Breast epithelium (tissue), 4 donors: ENCODE measurements at places on chromosomes 3 and 15. TPM values are rescaled to one million over a fixed set of nuclear protein-coding genes. Genes with fewer than 3 reads are reported as not detected.
A peak's percentile ranks its signal among the peaks of the same experiment; 100 is the strongest.

DNA sequence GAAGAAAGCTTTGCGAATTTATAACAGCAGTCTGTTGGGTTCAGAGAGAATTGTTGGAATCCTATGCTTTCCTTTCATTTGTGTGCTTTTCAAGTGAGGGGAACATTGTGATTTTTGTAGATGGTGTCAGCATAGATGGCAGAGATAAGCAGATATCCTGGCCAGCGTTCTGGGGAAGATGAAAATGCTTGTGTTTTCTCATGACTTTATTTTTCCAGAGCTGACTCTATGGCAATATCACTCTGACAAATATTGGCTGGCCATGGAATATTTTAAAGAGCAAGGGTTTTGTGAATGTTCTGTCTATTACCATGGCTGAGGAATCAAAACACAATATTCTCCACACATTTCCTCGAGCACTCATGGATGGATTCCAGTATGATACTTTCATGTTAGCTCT, 108.8 kb downstream of the MITF start:
- no peak overlapping the region for H3K4me3 ChIP-seq
- H3K4me1 ChIP-seq = no peaks in the 10 kb centered on the region
- H3K27me3 ChIP-seq = no peaks in the 10 kb centered on the region
- H3K27ac ChIP-seq = no peak overlapping the region

NOX5 gene
- 2.6 TPM for total RNA-seq

LRRC49 gene
- total RNA-seq = 6.7 TPM

- DNase-seq = peak; percentile 87
- H3K27me3 ChIP-seq = no peaks in the 10 kb centered on the region
- peaks cover 9% of the 10 kb centered on the region for H3K4me1 ChIP-seq
- H3K36me3 ChIP-seq = no peaks in the 10 kb centered on the region
Observed at GRCh38 chr3:57942872-57943283, 65.3 kb upstream of the FLNB start.

- no peak overlapping the region for H3K27ac ChIP-seq
- DNase-seq = no peak
- no peaks in the 10 kb centered on the region for H3K36me3 ChIP-seq
Observed at GRCh38 chr3:66437341-66437929, 63.4 kb downstream of the LRIG1 start.

KNL1 gene
- total RNA-seq = 1.3 TPM

DNA sequence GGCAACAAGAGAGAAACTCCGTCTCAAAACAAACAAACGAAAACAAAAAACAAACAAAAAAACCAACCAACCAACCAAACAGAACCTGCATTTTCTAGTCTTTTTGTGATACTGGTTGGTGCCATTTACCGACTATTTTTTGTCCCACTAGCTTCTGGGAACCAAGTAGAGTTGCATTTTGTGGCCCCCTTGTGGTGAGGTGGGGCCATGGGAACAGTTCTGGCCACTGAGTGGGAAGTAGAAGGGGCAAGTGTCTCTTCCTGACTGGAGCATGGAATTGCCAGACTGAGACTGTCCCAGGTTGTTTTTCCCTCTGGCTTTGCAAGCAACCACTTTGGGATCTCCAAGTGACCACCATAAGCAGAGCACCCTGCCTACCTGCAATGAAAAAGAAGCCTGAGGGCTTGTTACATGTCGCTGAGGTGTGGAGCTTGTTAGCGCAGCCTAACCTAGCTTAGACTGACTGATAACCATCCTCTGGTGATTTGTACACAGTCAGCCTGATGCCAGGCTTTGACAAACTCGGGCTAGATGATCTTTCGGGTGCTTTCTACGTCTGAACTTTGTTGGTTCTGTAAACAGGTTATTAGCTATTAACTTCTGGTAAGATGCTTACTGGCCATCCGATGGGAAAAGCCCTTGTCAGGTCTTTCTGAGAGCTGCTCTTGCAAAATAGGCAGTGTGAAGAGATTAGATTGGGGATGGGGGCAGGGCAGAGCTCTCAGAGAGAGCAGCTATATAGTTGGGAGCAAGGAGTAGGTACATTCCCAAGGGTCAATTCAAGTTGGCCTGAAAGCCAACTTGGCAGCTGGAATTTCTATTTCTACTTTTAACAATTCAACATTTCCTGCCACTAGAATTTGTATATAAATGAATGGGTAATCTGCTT, 172.2 kb downstream of the SSR3 start:
- H3K4me3 ChIP-seq = no peak overlapping the region
- H3K27me3 ChIP-seq = no peaks in the 10 kb centered on the region
- H3K4me1 ChIP-seq = no peaks in the 10 kb centered on the region
- no peak for DNase-seq

ZNF385D gene
- 3.2 TPM for total RNA-seq

GRCh38 chr3:124168271-124168670, 176.3 kb upstream of the ROPN1 start:
- no peaks in the 10 kb centered on the region for H3K27me3 ChIP-seq
- no peak for DNase-seq
- H3K27ac ChIP-seq = no peak overlapping the region
- H3K4me1 ChIP-seq = no peaks in the 10 kb centered on the region
- no peaks in the 10 kb centered on the region for H3K36me3 ChIP-seq

GRCh38 chr3:179227349-179227748, 23.6 kb downstream of the KCNMB3 start:
- no peaks in the 10 kb centered on the region for H3K27me3 ChIP-seq
- H3K4me3 ChIP-seq = no peak overlapping the region
- no peaks in the 10 kb centered on the region for H3K4me1 ChIP-seq
- H3K36me3 ChIP-seq = peaks cover 7% of the 10 kb centered on the region
- no peak overlapping the region for H3K27ac ChIP-seq

DNA sequence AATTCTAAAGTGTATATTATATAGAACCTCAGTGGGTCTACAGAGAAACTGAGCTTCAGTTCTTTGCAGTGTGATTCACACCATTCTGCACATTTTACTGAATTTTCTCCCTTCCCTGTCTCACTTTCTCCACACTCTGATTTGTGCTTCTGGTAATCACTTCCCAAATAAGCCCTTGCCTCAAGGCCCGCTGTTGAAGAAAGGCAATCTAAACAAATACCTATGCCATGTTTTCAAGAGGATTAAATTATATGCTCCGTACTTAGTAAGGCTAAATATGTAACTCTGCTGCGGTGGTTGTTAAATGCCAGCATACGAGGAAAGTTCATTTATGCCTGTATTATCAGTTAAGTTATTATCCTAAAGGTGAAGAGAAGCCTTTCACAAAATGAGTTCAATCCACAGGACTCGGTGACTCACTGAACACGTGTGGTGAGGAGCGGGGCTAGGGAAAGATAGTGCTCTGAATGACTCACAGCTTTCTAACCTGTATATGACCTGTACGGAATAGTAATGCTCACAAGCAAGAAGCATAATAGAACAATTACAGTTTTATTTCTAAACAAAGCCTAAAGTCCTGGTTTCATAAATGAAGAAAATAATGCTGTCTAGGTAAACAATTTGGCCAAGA, 25.1 kb downstream of the CNTN6 start:
- DNase-seq = no peak
- no peaks in the 10 kb centered on the region for H3K36me3 ChIP-seq
- no peaks in the 10 kb centered on the region for H3K27me3 ChIP-seq
